CD8-positive, alpha-beta memory T cell (primary cell): ENCODE measurements at places on chromosomes 13 and 19. TPM values are rescaled to one million over a fixed set of nuclear protein-coding genes. Genes with fewer than 3 reads are reported as not detected.

Gene MIPEP
- 23.7 TPM for total RNA-seq

DNA sequence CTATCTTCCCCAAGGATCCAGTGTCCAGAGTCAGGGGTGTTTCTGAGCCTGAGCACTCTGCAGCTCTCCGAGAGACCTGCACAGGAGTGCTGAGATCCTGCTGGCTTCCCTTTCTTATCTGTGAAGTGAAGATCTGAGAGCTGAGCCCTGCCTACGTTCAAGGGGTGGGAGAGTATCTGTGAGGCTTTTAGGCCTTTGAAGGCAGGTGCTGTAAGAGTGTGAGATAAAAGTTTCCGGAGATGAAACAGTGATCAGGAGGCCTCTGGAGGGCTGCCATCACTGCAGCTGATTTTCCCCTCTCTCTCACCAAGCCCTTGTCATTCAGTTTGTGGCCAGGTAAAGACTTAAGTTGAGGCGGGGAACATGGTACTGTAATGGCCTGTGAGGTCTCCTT is 83.1 kb downstream of the AKAP11 start:
- peak; percentile 71 for DNase-seq

Gene GSX1
- not detected for total RNA-seq

GRCh38 chr19:47786566-47786965 is 8.1 kb downstream of the SELENOW start:
- no peak for DNase-seq

- no peak for DNase-seq
Measured at GRCh38 chr19:17575871-17576757, 20.7 kb downstream of the COLGALT1 start.

- DNase-seq: no peak
Measured at GRCh38 chr13:28077231-28077630, 23.1 kb downstream of the FLT3 start.
